ENCODE measurements at places on chromosomes 13 and 19. TPM values are rescaled to one million over a fixed set of nuclear protein-coding genes. Genes with fewer than 3 reads are reported as not detected.

The CRB3 gene
- total RNA-seq, result 36.3 TPM

The NOVA2 gene
- 18.8 TPM for total RNA-seq

The PSG5 gene
- not detected for total RNA-seq

The SERTM1 gene
- 5.0 TPM for total RNA-seq

The ZNF790 gene
- total RNA-seq, result 7.6 TPM

The LGALS7B gene
- not detected for total RNA-seq

The HIPK4 gene
- 0.21 TPM for total RNA-seq

DNA sequence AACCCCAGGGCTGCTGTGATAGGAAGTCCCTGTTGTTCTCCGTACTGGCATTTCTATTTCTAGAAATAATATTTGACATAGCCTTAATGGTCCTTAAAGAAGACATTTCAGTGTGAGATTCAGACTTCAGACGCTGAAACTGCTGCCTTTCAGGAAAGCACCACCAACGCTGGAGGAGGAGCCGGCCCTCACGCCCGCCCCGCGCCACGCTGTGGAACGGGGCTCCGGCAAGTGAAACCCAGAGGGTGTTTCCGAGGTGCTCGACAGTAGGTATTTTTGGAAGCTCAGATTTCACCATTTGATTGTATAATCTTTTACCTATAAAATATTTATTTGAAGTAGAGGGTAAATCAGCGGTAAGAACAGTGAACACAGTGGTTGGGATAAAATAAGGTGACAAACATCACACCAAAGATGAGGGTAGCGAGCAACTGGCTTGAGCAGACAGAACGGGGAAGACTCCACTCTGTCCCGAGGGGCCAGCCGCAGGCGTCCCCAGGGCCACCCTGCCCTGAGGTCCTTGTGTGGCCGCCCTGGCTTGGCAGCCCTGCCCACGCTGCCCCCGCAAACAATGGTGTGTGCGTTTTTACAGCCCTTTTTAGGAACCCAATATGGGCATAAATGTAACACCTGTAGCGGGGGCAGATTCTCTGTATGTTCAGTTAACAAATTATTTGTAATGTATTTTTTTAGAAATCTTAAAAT lies 85.6 kb upstream of the MCF2L start:
- H3K4me3 ChIP-seq, result no peak overlapping the region
- H3K27ac ChIP-seq, result no peak overlapping the region
- peaks cover 67% of the 10 kb centered on the region for H3K36me3 ChIP-seq
- peaks cover 4% of the 10 kb centered on the region for H3K4me1 ChIP-seq
- no peak for DNase-seq

- no peaks in the 10 kb centered on the region for H3K27me3 ChIP-seq
- no peak for DNase-seq
- no peak overlapping the region for H3K4me3 ChIP-seq
- no peak overlapping the region for H3K27ac ChIP-seq
- no peaks in the 10 kb centered on the region for H3K4me1 ChIP-seq
- H3K36me3 ChIP-seq, result no peaks in the 10 kb centered on the region
Observed at GRCh38 chr13:105170438-105170837, 1365.0 kb downstream of the EFNB2 start.

DNA sequence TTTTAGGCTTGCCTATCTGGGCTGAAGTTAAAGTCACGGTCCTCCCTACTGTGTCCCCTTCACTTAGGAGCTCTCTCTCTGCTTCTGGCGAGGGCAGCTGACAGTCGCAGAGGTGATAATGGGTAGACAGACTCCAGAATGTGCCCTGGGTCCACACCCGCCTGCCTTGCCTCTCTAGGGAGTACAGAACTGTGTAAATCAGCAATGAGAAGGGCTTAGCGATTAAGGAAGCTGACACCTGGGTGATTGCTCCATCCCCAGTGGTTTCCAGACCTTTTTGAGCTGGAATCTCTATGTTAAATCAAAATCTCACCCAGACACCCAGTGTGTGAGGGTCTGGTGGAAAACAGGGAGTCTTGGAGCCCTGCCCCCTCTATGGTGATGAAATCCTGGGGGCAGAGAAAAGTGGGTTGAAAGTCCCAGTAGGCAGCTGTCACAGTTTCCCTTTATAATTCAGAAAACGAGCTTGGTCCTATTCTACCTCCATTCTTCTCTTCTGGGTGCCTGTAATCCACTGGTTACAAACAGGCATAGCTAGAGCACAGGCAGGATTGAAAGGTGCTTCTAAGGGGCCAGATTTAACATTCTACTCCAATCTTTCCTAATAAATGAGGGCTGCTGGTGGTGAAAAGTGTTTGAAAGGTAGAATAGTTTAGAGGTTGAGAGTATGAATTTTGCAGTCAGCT lies 46.9 kb downstream of the OLFM4 start:
- H3K36me3 ChIP-seq, result no peaks in the 10 kb centered on the region
- H3K27ac ChIP-seq, result no peak overlapping the region
- H3K27me3 ChIP-seq, result no peaks in the 10 kb centered on the region
- no peak for DNase-seq
- H3K4me3 ChIP-seq, result no peak overlapping the region

DNA sequence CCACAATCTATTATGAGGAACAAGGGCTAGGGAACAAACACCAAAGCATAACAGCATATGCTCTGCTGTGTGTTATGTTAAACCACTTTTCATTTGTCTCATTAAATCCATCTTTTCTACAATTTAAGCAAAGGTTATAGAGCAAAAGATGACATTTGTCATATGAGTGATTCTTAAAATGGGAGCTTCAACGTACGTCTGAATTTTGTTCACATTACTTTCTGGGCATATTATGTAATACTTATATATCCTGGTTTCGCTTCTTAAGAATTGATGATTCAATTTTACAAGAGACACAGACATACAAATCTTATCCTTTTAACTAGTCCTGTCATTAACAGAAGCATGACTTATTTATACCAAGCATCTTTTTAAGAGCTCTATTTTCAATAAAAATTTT lies 3.3 kb upstream of the TPP2 start:
- H3K36me3 ChIP-seq, result no peaks in the 10 kb centered on the region
- no peaks in the 10 kb centered on the region for H3K27me3 ChIP-seq
- no peak overlapping the region for H3K27ac ChIP-seq
- DNase-seq, result no peak
- peaks cover 27% of the 10 kb centered on the region for H3K4me1 ChIP-seq

DNA sequence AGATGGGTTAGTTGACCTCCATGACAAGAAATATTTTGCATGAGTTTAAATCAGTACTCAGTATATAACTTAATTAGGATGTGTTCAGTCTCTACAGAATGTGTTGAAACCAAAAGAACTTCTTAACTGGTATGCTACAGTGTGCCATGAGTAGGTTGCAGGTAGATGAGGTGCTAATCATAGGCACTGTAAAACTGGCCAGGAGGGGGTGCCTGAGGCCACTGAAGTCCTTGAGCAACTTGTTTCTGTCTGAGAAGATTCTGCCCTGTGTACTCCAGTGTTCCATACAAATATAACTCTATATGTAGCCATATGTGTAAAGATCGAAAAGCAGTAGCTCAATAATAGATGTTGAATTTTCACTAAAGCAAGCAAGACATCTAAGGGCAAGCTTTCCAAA lies 549.2 kb upstream of the KLF12 start:
- no peak for DNase-seq
- H3K4me3 ChIP-seq, result no peak overlapping the region
- H3K27ac ChIP-seq, result no peak overlapping the region

- no peak for DNase-seq
- H3K27ac ChIP-seq, result no peak overlapping the region
- H3K36me3 ChIP-seq, result no peaks in the 10 kb centered on the region
- H3K4me1 ChIP-seq, result peaks cover 9% of the 10 kb centered on the region
Observed at GRCh38 chr19:35710784-35711723, 6.7 kb downstream of the ZBTB32 start.

GRCh38 chr19:50663482-50663790 lies 14.2 kb downstream of the C19orf81 start:
- no peak overlapping the region for H3K4me3 ChIP-seq
- H3K4me1 ChIP-seq, result peaks cover 10% of the 10 kb centered on the region
- no peak for DNase-seq

DNA sequence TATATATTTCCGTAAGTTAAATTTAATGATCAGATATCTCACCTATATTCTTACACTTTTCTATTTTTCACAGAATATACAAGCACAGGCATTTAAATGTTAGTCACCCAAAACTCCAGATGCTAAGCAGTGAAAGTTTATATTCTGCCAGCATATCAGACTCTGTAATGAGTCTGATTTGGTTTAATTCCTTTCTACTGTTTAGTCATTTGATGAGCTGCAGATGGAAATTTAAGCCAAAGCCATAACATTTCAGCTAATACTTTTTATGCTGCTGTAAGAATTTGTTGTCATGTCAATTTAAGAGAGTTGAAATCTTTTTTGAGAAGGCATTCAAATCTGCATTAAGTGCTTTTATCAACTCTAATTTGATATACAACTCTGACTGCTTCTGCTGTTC lies 8.0 kb downstream of the FRY start:
- no peaks in the 10 kb centered on the region for H3K36me3 ChIP-seq
- H3K4me1 ChIP-seq, result peaks cover 12% of the 10 kb centered on the region
- H3K27me3 ChIP-seq, result no peaks in the 10 kb centered on the region

- peak overlapping the region; percentile 86 for H3K27ac ChIP-seq
- H3K27me3 ChIP-seq, result no peaks in the 10 kb centered on the region
- peaks cover 29% of the 10 kb centered on the region for H3K36me3 ChIP-seq
- DNase-seq, result no peak
Observed at GRCh38 chr19:48619692-48620585, 633 bp downstream of the SPHK2 start.

DNA sequence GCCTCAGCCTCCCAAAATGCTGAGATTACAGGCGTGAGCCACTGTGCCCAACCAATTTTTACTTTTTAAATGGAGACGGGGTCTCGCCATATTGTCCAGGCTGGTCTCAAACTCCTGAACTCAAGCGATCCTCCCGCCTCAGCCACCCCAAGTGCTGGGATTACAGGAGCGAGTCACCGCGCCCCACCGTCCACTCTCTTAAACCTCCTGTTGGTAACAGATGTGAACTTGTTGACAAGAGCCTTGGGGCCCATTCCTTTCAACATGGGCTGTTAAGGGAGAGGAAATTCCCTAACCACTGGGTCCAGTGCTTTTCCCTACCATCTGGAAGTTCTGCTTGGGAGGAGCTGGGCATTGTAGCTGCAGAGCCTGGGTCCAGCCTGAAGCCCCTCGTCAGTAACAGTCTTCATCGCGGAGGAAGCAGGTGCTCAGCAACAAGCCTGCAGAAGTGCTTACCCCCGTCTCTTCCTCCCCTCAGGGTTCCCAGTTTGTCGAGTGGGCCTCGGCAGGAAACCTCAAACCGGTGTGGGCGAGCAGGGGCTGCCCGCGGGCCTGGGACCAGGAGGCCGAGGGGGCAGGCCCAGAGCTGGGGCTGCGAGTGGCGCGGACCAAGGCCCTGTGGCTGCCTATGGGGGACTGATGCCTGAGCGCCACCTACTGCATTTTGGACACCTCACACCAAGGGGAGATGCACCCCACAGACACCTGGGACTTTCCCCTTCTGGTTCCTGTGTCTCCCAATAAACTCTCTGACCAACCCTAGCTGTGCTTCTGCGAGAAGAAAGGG lies 4.0 kb upstream of the FLT3LG start:
- DNase-seq, result no peak
- peaks cover 34% of the 10 kb centered on the region for H3K36me3 ChIP-seq
- H3K4me1 ChIP-seq, result peaks cover 26% of the 10 kb centered on the region
- no peak overlapping the region for H3K27ac ChIP-seq
- H3K27me3 ChIP-seq, result no peaks in the 10 kb centered on the region

DNA sequence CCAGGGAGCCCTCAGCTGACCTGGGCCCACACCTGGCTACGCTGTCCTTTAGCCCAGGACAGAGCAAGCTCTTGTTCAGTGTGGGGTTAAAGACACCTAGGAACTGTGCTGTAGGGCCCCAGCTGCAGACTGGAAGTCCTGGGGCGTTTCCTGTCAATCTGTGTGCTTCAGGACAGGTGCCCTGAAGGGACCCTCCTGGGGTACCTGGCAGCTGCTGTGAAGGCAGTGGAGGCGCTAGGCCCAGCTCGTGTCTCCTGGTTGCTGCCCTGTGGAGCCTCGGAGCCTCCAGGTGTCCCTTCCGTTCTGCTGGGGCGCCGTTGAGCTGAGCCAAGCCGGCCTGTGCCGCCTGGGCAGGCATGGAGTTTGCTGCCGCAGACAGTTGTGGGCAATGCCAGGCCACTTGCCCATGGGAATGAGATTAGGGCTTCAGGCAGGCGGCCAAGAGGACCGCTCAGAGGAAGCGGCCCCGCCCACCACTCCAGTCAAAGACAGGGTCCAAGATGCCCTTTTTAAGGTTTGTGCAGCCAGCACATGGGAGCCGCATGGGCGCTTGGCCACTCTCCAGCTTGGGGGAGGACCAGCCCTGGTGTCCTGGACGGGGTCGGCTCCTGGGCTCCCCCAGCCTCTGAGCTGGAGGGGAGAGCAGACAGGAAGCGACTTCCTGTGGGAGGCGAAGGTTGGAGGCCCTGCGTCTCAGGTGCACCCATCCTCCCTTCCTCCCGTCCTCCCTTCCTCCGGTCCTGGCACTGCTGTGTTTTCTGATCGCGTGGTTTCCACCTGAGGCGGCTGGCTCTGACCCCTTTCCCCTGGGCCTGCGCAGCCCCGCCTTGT lies 4.0 kb downstream of the PTBP1 start:
- H3K4me1 ChIP-seq, result peaks cover 61% of the 10 kb centered on the region
- peak; percentile 88 for DNase-seq
- peak overlapping the region; percentile 85 for H3K4me3 ChIP-seq
- H3K27me3 ChIP-seq, result no peaks in the 10 kb centered on the region

DNA sequence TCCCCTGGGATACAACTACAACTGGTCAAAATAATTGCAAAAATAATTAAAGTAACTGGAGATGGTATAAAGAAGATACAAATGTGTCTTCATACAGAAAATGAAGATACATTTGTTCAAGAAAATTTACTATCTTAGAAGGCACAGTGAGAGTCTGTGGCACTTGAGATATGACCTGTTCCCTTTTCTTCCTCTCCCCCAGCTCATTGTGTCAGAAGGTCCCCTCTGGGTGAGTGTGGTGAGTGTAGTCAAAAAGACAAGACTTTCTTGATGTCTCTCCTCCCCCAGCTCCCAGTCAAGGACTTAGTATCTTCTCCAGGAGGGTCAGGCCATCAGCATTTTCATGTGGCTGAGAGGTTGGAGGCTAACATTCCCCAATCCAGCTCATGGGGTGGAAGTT lies 51.7 kb downstream of the EDNRB start:
- H3K4me3 ChIP-seq, result no peak overlapping the region
- H3K27me3 ChIP-seq, result no peaks in the 10 kb centered on the region
- no peaks in the 10 kb centered on the region for H3K36me3 ChIP-seq
- DNase-seq, result no peak

DNA sequence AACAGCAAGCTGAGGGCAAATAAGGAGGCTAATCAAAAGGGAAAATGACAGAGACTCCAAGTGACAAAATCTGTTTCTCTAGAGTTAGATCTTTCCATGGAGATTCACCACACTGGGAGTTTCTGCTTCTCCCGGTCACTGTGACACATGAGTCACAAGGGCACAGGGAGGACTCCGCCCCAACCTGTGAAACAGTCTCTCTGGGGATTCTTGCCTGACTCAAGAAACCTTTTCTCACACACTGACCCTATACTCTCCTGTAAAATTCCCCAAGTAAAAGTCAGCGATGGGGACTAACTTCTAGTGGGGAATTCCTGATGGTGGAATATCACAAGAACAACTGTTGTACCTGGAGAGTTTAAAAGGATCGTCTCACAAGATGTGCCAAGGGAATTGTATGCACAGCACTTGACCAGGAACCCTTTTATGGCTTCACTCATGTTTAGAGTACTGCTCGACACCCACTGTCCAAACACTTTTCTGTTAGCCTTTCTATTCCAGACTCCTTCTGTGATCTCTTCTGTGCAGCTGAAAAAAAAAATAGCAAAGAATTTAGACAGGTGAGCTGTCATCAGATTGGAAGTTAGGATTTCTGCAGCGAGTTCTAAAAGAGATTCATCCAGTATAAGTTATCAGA lies 46.8 kb upstream of the URAD start:
- no peak overlapping the region for H3K27ac ChIP-seq
- H3K27me3 ChIP-seq, result peaks cover 12% of the 10 kb centered on the region
- H3K4me3 ChIP-seq, result no peak overlapping the region
- H3K4me1 ChIP-seq, result peaks cover 11% of the 10 kb centered on the region
- H3K36me3 ChIP-seq, result no peaks in the 10 kb centered on the region
